Lower lobe of right lung (tissue), 2 donors: ENCODE measurements at places on chromosomes 7 and 10. TPM values are rescaled to one million over a fixed set of nuclear protein-coding genes. Genes with fewer than 3 reads are reported as not detected.

Gene PNLIP
- not detected for total RNA-seq

Gene SLC18A2
- total RNA-seq = 6.3 TPM

Gene AKR1C4
- total RNA-seq = not detected

Gene ABCB1
- 4.3 TPM for total RNA-seq

Gene INPP5F
- total RNA-seq = 16.0 TPM

Gene ASB15
- total RNA-seq = not detected

Gene RHEB
- total RNA-seq = 96.0 TPM

Gene SMKR1
- 1.1 TPM for total RNA-seq

Gene TBXAS1
- total RNA-seq = 92.6 TPM

Gene RPP38
- 16.9 TPM for total RNA-seq

GRCh38 chr7:142485617-142486226 is 227.9 kb upstream of the PRSS58 start:
- DNase-seq = no peak

- DNase-seq = no peak
Observed at GRCh38 chr7:49852619-49853462, 79.4 kb downstream of the VWC2 start.

DNA sequence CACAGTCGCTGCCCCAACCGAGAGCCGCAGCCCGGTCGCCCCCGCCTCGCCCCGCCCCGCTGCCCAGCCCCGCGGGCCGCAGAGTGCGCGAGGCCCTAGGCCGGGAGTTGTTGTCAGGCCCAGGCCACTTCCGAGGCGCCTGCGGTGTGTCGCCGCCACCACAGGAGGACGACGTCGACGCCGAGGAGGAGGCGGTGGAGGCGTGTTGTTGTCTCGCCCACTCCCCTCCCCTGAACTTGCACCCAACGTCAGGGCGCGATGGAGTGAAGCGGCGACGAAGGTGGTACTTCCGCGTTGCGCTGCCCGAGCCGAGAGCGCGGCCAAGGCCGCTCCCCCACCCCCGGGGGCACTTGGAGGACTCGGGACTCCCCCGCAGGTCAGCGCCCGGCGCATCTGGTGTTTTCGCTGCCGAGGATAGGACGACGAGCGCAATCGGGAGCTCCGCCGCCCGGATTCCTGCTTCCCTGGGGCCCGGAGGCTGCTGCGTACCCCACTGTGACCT is at the start of gene CDK13:
CDK13 (plus strand) TSS at position 286 of the 502 bp plus-strand sequence. CDS start 386 bp downstream, outside the sequence.
- peak; percentile 90 for DNase-seq

- DNase-seq = peak; percentile 27
Observed at GRCh38 chr10:132865851-132866600, 76.3 kb downstream of the CFAP46 start.

- no peak for DNase-seq
Observed at GRCh38 chr7:34662058-34662708, 4.2 kb downstream of the NPSR1 start.

DNA sequence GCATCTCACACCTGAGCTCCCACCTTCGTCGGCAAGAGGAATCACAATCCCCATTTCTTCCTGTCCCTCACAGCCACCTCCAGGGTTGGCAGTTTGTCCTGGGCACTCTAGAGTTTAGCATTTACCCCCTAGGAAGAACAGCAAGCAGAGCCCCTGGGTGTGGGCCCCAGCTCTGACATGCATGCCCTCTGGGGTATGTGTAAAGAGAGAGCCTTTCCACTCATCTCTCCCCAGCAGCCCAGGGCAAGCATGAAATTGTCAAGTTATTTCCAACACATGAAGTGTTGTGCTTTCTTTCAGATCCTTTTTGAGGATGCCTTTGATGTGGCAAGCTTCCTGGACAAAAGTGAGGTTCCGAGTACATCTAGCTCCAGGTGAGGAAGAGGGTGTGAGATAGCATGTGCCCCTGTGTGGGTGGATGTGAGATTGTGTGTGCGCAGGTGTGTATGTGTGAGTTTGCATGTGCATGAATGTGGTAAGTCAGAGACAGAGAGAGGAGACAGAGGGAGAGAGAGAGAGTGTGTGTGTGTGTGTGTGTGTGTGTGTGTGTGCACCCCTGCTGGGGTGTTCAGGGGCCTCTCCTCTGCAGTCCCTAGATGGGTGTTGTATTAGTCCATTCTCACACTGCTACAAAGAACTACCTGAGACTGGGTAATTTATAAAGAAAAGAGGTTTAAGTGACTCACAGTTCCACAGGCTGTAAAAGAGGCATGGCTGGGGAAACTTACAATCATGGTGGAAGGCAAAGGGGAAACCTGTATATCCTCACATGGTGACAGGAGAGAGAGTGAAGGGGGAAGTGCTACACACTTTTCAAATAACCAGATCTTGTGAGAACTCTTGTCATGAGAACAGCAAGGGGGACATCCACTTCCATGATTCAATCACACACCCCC is 18.1 kb downstream of the STRA8 start:
- no peak for DNase-seq

DNA sequence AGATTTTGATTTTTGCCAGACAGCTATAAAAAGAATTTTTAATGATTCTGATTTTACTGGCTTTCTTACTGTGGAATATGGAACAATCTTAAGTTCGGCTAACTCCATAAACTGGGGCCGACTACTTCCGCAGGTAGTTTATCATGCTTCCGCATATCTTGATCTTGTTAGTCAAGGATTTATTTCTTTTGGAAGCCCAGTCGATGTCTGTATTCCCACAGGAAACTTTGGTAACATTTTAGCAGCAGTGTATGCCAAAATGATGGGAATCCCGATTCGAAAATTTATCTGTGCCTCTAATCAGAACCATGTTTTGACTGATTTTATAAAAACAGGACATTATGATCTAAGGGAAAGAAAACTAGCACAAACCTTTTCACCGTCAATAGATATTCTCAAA is 8.1 kb downstream of the THNSL1 start:
- no peak for DNase-seq

DNA sequence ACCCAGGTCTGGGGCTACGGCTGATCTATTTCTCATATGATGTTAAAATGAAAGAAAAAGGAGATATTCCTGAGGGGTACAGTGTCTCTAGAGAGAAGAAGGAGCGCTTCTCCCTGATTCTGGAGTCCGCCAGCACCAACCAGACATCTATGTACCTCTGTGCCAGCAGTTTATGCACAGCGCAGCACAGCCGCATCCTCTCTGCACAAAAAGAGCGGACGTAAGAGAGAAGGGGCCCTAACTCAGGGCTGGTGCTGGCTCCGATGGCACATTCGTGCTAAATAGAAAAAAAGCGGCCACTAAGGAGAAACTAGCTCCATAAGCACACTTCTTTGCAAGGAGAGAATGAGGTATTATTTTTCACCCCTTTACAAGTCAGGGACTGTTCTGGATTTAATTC is 28.3 kb upstream of the PRSS1 start:
- DNase-seq = no peak

- DNase-seq = no peak
Observed at GRCh38 chr7:4103352-4104091, 578.6 kb upstream of the FOXK1 start.

DNA sequence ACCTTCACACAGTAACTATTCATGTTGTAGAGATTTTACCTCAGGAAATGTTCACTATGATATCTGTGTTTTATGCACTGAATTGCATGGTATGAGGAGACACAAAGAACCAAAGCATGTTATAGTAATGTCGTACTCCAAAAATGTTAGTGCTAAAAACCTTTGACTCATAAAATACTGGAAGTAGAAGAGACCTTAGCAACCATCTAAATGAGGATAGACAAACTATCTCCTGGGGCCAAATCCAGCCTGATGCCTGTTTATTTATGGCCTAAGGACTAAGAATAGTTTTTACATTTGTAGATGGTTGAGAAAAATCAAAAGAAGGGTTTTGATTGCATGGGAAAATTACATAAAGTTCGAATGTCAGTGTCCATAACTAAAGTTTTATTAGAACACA is 535.1 kb downstream of the INHBA start:
- DNase-seq = no peak

- DNase-seq = no peak
Observed at GRCh38 chr10:127990846-127991542, 84.1 kb downstream of the PTPRE start.

GRCh38 chr10:88186335-88186734 is 322.9 kb downstream of the PTEN start:
- no peak for DNase-seq

GRCh38 chr7:116801092-116801710 is 61.2 kb upstream of the CAPZA2 start:
- no peak for DNase-seq

DNA sequence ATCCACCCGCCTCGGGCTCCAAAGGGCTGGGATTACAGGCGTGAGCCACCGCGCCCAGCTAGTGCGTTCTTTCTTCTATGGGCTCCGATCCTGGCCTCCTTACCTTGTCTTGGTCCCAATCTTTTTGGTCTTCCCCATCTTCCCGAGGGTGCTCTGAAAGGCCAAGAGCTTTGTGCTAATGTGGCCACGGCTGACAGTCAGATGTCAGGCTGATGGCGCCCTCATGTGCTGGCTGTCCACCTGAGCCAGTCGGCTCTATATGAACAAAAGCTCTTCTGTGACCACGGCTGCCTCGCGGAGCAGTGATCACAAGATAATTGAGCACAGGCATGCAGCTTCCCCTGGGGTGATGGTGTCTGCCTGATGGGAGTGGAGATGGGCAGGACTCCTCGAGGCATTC is 11.0 kb upstream of the AHCYL2 start:
- no peak for DNase-seq

DNA sequence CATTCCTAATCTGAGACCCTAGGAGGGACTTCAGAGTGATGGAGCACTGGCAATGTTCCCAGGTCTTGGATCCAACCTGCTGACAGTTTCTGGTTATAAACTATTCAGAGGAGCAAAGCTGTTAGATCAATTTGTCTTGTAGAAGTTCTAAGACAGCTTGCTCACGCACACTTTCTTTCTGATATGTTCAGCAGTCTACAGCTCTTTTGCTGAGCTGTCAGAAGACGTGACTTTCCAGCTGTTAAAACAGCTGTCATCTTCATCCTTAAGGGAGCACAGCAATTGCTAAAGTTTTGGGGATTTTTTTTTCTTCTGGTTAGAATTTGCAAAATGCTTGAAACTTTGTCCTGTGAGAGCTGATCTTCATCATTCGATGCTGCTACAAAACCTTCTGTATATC is 823.1 kb downstream of the SORCS1 start:
- no peak for DNase-seq

GRCh38 chr7:143023047-143023446 is 3.9 kb downstream of the OR9A2 start:
- no peak for DNase-seq

- DNase-seq = peak; percentile 75
Observed at GRCh38 chr7:100604976-100605911, 3.1 kb downstream of the PCOLCE start.

GRCh38 chr7:25725451-25725850 is 426.5 kb upstream of the NFE2L3 start:
- DNase-seq = no peak

GRCh38 chr10:35889971-35890675 is 248.0 kb upstream of the FZD8 start:
- no peak for DNase-seq

DNA sequence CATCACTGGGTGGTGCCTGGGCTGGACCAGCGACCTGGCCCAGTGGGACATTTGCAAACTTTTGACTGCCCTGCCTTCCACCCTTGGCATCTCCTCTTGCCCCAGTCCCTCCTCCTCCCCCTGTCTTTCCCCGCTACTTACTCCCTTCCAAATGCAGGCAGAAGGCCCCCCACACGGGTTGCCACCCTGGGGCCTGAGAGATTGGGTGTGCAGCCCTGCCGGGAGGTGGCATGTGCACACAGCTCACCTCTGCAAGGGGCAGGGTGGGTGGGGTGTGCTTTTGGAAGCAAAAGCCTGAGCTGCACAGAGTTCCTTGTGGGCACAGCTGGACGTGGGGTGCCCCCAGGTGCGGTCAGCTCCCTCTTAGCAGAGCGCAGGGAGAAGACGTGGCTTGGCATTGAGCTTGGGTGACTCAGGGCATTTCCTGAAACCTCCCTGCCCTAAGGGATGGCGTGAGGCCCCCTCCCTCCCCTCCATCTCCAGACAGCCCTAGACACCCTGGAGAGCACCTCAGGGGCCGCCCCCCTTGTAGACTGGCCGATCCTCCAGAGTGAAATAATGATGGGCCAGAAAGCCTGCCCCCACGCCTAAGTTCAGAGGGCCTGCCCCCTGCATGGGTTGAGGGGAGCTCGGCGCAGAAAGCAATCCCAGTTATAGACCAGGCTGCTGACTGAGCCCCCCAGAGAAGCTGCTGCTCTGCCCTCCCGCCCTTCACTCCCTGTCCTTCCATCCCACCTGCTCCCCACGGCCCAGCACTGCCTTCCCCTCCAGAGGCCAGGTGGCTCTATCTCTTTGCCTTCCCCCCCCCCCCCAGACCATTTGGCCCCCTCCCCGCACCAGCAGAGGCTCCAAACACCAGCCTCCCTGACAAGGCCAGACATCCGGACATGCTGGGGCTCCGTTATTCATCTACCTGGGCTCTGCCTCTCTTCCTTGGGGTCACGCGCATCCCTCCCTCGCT is 2.3 kb upstream of the SHH start:
- DNase-seq = no peak

- peak; percentile 37 for DNase-seq
Observed at GRCh38 chr7:45122975-45123860, 11.7 kb upstream of the TBRG4 start.

DNA sequence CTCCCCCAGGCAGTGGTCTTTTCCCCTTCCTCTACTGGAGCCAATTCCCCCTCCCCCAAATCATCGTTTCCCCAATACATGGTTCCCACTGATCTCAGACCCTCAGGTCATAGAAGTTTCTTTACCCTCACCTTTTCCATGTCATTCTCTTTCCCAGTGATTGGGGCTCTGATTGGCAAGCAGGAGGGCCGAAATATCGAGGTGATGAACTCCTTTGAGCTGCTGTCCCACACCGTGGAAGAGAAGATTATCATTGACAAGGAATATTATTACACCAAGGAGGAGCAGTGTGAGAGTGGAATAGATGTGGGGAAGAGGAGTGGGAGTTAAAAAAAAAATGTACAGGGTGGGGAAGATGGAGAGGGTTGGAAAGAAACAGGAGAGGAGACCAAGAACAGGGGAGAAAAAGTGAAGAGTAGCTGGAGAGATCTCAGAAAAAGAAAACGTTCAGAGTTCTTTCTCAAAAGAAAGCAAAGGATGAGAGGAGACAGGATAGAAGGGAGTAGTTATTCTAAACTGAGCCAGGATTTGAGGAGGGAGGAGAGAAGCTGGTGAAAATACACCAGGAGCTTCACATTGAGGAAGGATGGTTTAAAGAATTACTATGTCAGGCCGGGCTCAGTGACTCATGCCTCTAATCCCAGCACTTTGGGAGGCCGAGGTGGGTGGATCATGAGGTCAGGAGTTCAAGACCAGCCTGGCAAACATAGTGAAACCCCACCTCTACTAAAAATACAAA is 858 bp downstream of the COPS6 start:
- DNase-seq = no peak

DNA sequence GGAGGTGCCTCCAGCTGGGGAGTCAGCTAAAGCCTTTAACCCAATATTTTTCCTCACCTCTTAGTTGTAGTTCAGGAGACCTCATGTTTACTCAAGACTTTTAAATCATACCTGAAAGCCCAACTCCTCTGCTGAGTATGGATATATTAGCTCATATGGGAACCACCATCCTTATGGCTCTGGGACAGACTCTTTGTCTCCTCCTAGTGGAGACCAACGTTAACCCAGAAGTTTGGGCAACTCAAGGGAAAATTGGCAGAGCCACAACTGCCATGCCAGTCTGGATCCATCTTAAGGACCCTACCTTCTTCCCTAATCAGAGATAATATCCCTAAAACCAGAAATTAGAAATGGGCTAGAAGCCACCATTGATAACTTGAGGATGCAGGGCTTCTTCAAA is 80.8 kb downstream of the TMEM106B start:
- no peak for DNase-seq

- no peak for DNase-seq
Observed at GRCh38 chr7:118252087-118252486, 27.6 kb downstream of the ANKRD7 start.

- DNase-seq = no peak
Observed at GRCh38 chr7:48636391-48637015, 287.8 kb upstream of the CDC14C start.

- no peak for DNase-seq
Observed at GRCh38 chr7:49523870-49524269, 249.6 kb upstream of the VWC2 start.
